ENCODE measurements at places on chromosomes 1 and 21.

DNA sequence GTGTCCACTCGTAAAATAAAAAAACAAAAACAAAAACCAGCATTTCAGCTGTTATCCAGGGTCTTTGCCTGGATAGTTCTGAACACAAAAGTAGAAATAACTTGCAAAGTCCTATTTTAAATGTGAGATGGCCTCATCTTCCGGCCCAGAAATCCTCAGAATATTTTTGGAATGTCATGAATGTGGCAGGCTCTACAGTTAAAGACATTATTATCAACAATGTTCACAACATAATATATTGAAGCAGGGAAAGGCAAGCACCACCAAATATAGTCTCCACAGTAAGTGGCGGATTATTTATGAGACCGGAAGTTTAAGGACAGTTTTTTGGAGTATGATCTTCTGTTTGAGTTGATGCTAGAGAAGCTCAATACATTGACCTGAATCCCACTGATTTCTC is 1.2 kb upstream of the C1orf198 start:
- DNase-seq, result no peak

DNA sequence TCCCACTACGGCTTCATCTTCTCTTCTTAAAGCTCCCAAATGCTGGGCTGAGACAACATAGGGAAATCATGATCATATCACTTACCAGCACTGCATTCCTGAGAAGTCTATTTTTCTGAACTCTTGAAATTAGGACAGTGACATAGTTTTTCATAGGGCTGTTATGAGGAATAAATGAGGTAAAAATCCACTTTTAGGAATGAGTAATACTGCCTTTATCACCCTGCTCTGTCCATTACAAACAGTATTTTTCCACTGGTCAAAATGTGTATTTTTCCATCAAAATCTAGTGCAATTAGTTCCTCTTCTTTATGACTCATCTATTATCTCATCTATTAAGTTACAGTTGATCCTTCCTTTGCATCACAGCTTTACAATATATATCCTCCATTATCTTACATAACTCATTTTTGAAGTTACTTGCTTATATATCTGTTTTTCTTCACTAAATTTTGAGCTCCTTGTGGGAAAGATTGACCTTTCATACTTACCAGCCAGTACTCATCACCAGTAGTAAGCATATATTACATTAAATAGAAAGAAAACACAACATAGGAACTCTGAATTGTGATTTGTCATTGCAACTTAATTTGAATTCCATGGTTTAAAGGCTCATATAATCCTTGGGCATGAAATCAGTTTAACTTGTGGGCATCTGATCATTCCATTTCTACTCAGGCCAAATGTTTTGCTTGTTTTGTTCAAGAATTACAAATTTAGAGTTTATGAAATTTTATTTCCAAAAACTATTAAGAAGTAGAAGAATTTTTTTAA is 37.1 kb downstream of the PRRX1 start:
- no peak for DNase-seq

- DNase-seq, result no peak
These were observed 54.0 kb downstream of the LTN1 start for GRCh38 chr21:28938726-28939125.

DNA sequence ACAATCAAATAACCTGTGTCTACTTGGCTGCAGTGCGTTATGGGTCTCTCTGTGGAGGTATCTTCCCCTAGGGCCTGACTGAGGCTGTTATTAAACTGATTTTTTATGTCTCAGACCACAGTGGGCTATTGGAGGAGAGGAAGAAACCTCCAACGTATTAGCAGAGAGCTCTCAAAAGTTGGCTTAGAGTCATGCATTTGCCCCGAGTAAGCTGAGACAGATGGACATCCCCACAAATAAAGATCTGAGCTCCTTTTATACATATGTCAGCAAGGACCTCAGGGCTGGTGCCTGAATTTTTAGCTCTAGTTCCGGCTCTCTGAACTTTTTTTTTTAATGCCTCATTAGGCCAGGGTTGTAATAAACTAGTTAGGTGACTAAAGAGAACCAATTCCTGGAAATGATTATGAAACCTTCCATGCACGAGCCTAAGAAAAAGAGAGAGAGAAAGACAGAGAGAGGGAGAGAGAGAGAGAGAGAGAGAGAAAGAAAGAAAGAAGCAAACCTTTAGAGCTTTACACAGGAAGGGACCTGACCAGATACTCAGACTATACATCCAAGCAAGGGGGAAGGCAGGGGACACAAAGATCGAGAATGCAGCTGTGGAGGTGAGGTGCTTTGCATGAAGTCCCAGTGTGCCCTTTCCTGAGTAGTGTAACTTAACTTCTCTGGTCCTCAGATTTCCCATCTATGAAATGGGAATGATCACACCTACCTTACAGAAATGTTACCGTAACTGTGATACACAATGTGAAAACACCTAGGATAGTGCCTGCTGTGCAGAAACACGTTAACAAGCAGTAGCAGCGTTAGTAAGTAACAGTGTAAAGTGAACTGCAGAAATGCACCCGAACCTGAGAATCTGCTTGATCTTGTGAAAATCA is 8.4 kb upstream of the PIGR start:
- DNase-seq, result no peak

DNA sequence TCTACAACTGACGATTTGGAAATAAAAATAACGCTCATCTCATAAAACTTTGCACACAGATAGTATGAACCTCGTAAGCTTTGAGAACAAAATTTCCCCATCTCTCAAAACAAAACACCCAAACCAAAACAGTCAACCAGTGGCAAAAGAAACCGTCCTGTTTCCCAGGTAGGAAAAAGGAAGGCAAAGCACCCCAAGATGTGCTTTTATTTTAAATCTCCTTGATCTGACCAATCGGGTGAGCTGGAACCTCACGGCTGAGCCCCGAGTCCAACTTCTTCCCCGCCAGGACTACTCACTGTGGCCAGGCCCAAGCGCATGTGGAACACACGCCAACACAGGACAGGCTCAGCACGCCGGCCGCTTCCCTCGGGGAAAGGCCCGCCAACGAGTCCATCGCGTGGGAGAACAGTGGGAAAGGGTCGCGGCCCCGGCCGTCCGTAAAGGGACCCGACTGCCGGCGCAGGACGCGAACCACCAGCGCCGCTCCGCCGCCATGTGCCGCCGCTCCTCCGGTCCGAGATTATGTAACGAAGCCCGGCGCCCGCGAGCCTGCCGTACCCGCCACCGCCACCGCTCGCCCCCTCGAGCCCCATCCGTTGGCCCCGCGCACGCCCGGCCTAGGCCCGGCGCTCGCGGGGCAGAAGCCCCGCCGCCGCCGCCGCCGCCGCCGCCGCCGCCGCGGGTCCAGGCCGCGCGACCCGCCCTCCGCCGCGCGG is 759 bp downstream of the AHCTF1 start:
- peak; percentile 43 for DNase-seq

- no peak for DNase-seq
These were observed 29.4 kb upstream of the CD101 start for GRCh38 chr1:116971965-116972673.

- DNase-seq, result peak; percentile 45
These were observed 111.2 kb upstream of the NBPF11 start for GRCh38 chr1:148263128-148263905.

DNA sequence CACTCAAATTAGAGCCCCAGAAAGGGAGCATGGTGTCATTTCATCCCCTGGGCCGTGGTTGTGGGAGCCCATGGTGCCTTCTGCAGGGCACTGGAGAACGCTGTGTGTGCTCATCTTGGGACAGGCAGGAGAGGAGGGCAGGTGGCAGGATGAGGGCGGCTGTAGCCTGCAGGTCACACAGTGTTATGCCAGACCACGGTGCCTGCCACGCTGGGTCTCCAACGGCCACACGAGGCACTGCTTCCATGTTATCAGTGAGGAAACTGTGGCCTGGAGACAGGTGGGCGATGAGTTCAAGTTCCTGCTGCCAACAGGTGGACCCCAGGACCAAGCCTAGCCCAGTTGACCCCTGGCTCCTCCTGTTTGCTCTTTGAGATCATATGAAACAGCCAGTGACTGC is 21.0 kb downstream of the ABCG1 start:
- no peak for DNase-seq

GRCh38 chr21:33266789-33267135 is 595 bp downstream of the IL10RB start:
- DNase-seq, result peak; percentile 20

DNA sequence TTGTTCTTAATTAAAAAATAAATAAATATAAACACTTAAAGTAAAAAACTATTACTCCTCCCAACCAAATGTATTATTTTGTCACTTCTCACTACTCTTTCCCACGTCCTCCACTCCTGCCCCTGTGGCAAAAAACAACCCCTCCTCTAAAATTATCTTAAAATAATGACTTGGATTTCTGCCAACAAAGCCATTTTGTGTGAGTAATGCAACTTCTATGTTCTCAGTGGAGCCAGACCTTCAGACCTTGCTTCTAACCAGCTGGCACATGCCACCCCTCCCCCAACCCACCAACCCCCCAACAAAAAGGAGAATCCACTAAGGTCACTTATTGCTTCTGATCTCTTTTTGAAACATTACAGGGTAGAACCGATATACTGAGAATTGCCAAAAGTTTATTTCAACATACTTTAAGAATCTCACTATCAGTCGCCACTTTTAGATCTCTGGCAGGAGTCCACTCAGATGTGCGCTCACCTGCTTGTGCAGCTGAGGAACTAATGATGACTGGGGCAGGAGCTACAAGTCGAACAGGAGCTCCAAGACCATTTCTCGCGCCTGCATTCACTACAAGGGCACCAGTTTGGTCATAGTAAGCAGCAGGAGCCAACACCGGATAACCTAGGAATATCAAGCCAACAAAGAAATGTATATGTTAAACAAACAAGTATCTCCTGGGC is 58.3 kb upstream of the SDC3 start:
- no peak for DNase-seq

DNA sequence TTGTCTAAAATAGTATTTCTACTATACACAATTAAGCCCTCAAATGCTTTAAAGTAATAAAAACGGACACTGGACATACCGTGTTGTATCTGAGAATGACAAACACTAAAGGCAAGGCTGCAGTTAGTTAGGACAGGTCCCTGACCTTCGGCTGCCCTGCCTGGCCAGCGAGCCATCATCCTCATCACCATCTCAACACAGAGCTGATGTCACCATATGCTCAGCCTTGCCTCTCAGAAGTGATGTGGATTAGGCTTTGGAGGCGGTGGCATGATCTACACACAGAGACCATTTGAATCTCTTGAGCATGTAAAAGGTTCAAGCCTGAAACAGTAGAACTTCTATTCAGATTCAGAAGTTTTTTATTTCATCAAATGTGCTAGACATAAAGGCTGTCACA is 244.7 kb downstream of the SDCCAG8 start:
- DNase-seq, result no peak

- DNase-seq, result no peak
These were observed 427.0 kb downstream of the SMYD3 start for GRCh38 chr1:246080031-246080430.

DNA sequence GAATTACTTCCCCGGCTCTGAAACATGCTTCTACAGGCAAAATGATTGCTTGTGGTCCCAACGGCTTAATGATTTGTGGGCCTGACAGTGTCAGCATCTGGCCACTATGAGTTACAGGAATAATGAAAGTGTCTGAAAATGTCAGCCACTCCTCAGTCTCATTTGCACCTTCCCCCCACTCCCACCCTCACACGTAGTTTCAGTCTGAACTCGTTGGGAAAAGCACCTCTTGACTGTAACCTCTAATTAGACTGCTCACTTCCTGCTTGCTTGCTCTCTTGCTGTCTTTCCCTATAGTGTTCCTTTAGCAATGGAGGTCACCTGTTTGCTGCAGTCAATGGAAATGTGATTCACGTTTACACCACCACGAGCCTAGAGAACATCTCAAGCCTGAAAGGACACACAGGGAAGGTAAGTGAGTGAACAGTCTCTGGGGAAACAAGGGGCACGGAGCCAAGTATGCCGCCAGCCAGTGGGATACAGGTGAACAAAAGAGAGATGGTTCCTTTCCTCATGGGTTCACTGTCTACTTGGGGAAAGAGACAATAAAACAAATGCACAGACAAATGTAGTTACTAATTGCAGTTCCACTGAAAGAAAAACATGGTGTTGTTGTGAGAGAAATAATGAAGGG is 27.1 kb downstream of the CFAP57 start:
- DNase-seq, result no peak

GRCh38 chr21:36097427-36098181 is 27.8 kb downstream of the CBR1 start:
- no peak for DNase-seq

DNA sequence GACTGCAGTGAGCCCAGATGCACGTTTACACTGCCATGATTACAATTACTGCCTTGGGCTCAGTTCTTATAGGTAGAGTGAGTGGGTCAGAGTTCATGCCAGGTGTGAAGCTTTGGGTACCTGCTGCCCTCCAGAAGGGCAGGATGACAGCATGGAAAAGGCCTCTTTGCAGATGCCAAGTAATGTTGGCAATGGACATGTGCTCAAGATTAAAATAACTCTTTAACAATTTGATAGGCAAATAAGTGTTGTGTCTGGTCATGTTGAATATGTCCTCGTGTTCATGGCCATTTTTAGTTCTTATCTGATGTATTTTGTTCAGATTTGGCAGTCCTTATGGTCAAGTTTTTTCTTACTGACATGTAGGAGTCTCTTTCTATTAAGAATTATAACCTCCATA is 34.8 kb downstream of the S100B start:
- DNase-seq, result no peak

DNA sequence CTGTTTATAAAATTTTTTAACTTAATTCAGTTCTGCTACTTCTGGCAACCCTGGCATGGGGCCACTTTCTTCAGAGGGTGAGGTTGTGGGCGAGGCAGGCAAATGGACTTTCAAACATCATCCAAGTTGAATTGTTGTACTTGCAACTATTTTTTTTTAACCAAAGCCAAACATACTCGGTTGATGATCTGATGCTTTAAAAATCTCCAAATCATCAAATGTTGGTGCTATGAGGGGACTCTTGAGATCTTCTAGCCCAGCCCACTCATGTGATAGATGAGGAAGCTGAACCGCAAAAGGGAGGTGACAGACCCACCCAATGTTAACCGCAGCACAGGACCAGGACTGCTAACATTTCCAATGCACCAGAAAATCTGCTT is 6.7 kb downstream of the SLC1A7 start:
- peak; percentile 4 for DNase-seq

DNA sequence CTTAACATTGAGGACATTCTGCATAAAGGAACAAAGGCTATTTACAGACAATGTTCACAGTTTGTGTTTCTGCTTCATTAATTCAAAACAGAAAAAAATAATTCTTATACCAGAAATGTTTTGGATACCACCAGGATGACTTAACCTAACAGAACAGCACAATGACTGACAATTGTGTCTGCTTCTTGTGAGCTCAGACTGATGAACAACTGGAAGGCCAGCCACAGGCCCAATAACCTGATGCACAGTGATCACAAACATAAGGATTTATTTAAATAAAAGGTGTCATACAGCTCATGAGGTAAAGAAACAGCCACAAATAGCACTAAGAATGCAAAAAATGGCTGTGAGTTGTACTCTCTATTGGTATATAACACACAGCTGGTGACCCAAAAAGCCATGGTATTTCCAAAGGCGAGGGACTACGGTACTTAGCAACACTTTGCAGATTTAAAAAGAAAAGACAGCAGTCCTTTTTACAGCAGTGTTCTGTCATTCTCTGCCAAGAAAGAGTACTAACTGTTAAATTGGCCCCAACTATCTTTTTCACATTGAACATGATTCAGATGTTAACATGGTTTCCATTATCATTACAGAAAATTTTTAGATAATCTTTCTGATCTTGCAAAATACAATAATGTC is 32.1 kb upstream of the DDAH1 start:
- no peak for DNase-seq

All from T-cell (primary cell).